Astrocyte of the hippocampus (primary cell): ENCODE measurements at places on chromosomes 2 and 18.

- no peak for DNase-seq
These were observed 95.5 kb downstream of the CABYR start for GRCh38 chr18:24234330-24234729.

- no peak for DNase-seq
These were observed 179.6 kb downstream of the BARD1 start for GRCh38 chr2:214629875-214630274.

DNA sequence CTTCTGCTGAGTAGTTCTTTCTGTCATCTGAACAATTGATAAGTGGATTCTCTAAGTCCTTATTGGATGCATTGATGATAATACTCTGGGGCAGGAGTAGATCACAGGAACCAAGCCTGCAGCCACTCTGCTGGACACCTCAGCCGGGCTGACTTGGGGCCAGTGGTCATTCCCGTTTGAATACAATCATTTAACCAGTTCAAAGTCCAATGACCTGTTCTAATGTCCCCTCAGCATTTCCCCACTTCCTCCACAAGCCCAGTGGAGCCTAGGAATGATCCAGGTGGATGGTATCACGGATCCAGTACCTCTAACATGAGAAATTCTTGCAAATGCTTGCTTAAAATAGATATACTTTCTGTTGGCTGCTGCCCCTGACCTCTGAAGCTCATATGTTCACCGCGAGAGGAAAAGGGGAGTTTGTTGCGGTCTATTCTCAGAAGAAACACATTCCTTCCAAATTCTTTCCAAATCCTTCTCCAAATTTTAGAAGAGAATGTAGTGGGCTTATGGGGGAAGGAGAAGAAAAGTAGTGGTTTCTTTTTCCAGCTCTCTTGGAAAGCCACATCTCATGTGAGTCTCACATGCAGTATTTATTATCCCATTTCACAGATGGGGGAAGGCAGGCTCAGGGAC lies 170.9 kb downstream of the INHBB start:
- DNase-seq = no peak

DNA sequence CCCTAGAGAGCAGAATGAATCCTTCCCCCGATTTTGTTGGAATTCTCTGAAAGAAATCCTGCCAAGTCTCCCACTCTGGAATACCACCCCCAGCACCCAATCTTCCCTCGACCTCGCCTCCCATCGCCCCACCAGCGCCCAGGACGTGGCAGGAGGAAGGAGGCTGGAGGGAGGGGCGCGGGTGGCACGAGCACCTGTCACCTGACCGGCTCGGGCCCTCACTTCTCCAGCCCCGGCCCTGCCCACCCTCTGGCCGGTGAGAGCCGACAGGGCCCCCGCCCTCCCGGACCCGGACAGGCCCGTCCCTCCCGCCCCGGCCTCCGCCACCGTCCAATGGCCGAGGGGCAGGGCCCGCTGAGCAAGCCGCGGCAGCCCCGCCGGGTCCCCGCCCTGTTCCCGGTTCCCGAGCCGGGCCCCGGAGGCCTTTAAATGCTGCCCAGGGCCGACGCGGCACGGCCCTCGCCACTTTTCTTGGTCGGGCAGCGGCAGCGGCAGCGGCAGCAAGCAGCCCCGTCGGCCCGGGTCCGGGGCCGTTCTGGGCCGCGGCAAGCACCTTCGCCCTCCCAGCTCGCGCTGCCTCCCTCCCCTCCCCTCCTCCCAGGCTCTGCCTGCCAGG lies at the start of gene LGALSL:
LGALSL (plus strand) TSS at position 393 of the 616 bp plus-strand sequence. CDS start 384 bp downstream, outside the sequence.
- peak; percentile 85 for DNase-seq

GRCh38 chr2:239015218-239015900 lies 167.5 kb downstream of the TWIST2 start:
- DNase-seq = no peak
